Activated CD4-positive, alpha-beta T cell treated with anti-CD3 and anti-CD28 coated beads for 1 hour (primary cell): ENCODE measurements at places on chromosomes 3 and 15.

- DNase-seq: no peak
These were observed 9.7 kb upstream of the SLC28A2 start for GRCh38 chr15:45242289-45242688.

- no peak for DNase-seq
These were observed 41.5 kb downstream of the TBC1D2B start for GRCh38 chr15:78035861-78036476.

GRCh38 chr3:127491323-127491722, 99.2 kb downstream of the TPRA1 start:
- no peak for DNase-seq

- DNase-seq: no peak
These were observed 126.9 kb downstream of the CCNL1 start for GRCh38 chr3:157033001-157033400.

GRCh38 chr3:46183330-46183729, 24.8 kb downstream of the CCR1 start:
- no peak for DNase-seq

DNA sequence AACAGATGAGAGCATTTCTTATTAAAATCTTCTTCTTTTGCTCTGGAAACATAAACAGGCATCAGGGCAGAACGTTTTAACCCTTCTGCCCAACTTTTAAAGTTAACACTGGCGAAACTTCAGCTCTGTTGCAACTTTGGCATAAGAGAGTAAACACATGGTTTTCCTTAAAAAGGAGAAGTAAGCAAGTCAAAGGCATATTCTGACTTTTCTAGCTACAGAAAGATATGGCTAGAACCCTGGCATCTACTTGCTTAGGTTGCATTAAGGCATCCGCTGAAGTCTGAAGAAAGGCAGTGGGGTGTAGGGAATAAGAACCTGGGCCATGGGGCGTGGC, 13.3 kb upstream of the IL16 start:
- DNase-seq: no peak

GRCh38 chr15:89358755-89359439, 24.3 kb upstream of the POLG start:
- peak; percentile 77 for DNase-seq

DNA sequence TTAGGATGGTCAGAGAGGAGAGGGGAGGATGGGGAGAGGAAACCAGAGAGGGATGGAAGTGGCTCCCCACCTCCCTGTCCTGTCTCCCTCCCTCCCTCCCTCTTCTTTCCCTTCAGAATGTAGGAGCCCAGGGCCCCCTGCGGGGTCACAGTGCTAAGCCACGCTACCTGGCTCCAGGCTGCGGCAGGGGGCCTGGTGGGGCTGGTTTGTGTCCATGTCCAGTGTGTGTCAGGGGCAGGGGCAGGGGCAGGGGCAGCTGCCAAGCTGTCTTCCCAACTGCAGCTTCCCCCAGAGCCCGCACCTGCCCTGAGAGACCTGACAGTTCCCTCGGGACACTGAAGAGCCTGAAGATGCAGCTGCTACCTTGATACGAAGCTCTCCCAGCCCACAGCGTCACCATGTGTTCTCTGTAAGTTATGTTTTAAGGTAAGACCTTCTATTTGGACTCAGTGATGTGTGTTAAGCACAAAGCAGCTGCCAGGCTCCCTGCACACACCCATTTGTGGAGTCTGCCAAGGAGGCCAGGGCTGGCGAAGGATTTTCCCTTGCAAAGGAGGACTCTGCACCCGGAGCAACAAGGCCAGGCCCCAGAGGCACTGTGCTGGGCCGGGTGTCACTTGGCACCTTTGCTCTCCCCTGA, 121.8 kb upstream of the SMAD3 start:
- DNase-seq: no peak

GRCh38 chr3:98282205-98282604, at the start of gene OR5H2:
OR5H2 (plus strand) TSS chr3:98282505; CDS start chr3:98282903, 398 bp downstream.
- no peak for DNase-seq

GRCh38 chr15:80662129-80662528, 33.0 kb upstream of the ABHD17C start:
- DNase-seq: no peak

DNA sequence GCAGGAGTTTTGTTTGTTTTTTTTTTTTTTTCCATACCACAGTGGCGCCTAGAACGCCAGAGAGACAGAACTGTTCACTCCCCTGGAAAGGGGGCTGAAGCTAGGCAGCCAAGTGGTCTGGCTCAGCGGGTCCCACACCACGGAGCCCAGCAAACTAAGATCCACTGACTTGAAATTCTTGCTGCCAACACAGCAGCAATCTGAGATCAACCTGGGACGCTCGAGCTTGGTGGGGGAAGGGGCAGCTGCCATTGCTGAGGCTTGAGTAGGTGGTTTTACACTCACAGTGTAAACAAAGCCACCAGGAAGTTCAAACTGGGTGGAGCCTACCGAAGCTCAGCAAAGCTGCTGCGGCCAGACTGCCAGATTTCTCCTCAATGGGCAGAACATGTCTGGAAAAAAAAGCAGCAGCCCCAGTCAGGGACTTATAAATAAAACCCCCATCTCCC, 29.8 kb downstream of the SPICE1 start:
- DNase-seq: peak; percentile 9

DNA sequence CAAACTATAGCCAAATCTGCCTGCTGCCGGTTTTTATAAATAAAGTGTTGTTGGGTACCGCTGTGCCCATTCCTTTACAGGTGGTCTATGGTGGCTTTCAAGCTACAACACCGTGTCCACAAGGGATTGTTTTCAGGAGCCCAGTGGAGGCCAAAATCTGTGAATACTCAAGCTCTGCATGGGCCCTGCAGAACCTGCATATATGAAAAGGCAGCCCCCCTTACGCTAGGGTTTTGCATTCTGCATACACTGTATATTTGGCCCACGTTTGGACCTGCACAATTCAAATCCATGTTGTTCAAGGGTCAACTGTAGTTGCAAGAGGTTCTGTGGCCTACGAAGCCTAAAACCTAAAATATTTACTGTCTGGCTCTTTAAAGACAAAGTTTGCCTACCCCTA, 122.2 kb upstream of the TLE3 start:
- no peak for DNase-seq

DNA sequence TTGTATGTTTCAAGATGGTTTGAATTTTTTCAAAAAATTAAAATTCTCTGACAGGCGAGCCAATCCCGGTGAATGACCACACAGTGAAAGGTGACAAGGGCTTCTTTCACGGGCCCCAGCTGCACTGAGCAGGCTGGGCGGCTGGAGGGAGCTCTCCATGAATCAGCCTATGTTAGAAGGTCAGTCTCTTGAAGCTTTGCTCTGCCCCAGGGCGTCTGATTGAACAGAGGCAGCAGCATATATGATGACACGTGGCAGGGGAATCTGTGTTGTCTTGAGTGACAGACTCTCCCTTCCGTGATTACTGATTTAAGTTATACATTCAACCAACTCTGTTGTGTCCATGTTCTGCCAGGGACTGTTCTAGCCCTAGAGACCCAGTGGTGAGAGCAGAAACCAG, 51.5 kb downstream of the ISG20 start:
- DNase-seq: no peak

DNA sequence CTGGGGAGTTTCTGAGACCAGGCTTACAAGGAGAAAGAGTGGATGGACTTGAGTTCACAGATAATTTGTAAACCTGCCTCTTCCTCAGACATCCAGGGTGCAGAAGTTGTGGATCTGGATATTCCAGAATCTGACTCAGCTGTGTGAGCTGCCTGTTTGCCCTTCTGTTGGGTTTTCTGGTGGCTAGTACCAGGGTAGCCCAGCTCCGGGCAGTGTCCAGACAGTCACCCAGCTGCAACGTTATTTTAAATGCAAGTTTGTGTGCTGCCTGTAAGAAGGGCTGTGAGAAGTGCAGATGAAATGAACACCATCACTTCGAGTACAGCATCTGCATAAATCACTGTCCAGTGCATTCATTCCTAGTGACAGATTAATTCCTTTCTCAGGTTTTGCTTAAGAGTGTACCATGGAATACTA, 1053.0 kb downstream of the TUSC7 start:
- no peak for DNase-seq

GRCh38 chr3:139974809-139975425, 39.9 kb downstream of the CLSTN2 start:
- no peak for DNase-seq

DNA sequence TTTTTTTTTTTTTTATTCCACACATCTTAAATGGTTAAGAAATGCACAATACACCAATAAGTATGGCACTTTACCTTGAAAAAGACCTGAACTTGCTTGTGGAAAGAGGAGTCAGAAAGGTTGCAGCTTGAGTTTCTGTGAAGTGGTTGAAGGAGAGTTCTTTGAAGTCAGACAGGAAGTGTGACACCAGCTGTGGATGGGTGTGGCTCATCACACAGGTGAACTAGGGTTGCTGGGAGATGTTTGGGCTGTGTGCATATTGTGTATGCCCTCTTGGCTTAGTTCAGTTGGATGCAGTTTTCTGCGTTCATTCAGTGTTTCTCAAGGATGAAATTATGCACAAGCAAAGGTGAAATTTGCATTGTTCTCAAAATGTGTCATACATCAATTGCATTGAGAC, 6.3 kb downstream of the AEN start:
- DNase-seq: peak; percentile 66

DNA sequence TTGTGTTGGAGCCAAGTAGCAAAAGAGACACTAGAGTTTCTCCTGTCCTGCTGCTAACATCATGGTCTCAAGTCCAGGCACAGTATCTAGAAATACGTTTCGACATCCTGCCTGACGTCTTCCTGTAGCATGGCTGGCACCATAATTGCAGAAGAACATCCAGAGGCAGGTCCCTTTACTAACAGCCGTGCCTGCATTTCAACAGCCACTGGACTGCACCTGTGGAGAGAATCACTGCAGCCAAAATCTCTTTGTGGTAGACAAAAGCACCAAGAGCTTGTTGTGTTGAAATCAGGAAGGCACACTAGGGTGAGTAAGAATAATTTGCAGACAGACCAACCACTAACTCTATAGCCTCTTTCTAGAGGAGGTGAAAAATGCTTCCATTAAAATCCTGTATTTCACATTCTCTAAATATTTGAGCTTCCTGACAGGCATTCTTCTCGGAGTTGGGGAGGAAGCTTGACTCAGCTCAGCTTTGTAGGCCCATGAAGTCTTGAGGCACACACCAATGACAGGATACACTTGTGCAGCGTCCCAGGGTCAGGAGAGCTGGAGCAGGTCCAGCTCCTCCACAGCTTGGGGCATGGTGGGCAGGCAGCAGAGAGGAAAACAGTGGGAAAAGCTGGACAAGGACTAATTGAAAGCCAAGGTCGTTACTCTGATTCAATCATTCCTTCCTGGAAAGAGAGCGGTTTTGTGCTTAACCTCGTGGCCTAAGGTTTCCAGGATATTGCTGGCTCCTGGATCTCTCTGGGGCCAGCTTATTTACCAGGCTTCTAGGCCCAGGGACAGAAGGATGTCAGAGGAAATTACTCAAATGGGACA, 244.9 kb downstream of the FAM43A start:
- DNase-seq: no peak

DNA sequence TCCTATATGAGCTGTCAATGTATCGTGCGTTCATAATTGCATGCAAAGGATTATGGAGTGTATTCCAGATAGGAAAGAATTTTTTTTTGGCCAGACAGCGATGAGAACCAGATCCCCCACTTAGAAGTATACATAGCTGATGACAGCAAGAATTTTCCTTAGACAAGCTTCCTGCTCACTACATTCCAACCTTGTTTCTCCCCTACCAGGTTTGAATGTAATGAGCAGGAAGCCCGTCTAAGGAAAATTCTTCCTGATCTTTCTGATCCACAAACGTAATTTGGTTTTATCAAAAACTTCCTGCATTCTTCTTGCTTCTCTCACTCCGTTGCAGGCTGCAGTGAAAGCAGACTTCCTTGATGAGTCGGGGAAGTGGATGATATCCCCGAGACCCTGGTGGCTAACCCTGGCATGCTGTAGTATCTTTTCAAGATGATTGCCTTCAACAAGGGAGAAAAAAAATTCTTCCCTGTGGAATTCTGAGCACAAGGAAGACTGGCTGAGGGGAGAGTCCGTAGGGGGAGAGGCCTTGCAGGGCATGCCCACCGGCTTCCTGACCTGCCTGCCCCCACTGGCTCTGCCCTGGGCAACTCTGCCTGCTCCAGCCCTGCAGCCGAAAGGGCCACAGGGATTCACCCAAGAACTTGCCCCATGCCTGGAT, 243.1 kb downstream of the TLE3 start:
- DNase-seq: no peak

GRCh38 chr3:23624305-23624704, 181.4 kb upstream of the UBE2E1 start:
- DNase-seq: no peak

DNA sequence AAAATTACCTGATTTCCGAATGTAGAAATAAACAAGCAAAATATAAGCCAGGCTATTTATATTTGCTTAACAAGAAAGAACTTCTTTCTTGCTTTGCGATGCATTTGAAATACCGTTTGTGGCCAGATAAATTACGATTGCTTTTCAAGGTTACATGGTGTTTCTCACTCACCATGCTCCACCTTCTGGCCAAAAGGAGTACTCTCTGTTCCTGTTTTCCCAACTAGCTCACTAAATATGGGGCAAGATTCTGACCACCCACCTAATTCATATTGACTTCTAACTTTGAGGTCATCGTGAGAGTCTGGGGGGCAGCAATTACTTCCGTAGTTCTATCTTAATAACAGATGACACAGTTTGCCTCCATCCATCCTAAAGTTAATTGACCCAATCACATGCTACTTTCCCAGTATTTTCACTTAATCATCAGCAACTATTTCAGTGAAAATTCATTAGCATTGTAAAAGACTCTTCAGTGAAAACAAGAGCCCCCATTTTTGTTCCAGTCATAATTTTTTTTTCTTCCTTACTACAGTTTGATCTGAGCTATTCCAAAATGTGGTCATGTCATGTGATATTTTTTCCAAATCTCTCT, 25.9 kb downstream of the ACP3 start:
- DNase-seq: no peak

- DNase-seq: no peak
These were observed 103.8 kb downstream of the LINGO1 start for GRCh38 chr15:77528968-77529319.

- DNase-seq: no peak
These were observed 5.2 kb upstream of the IP6K1 start for GRCh38 chr3:49791571-49791970.

GRCh38 chr3:71102111-71102983, 481.2 kb downstream of the FOXP1 start:
- DNase-seq: no peak

GRCh38 chr3:74571118-74571517, 43.3 kb downstream of the CNTN3 start:
- DNase-seq: no peak

DNA sequence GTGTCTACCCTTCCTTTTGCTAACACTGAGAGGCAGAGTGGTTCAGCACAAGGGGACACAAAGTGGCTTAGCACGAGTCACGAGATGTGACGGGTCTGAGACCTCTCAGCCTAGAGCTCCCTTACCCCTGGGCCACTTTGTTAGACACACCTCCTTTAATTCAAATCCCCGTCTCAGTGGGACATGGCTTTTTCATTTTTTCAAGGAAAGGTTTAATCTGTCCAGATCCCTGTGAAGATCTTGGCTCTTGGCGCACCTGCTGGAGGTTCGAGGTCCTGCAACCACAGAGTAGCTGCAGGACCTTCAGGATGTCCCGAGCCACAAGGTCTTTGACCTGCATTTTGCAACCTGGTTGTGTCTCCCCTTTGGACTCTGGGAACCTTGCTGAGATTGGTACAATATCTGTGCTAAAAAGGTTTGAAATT, 52.0 kb downstream of the LPP start:
- no peak for DNase-seq
